ENCODE measurements at places on chromosomes 3 and 15. TPM values are rescaled to one million over a fixed set of nuclear protein-coding genes. Genes with fewer than 3 reads are reported as not detected.

DNA sequence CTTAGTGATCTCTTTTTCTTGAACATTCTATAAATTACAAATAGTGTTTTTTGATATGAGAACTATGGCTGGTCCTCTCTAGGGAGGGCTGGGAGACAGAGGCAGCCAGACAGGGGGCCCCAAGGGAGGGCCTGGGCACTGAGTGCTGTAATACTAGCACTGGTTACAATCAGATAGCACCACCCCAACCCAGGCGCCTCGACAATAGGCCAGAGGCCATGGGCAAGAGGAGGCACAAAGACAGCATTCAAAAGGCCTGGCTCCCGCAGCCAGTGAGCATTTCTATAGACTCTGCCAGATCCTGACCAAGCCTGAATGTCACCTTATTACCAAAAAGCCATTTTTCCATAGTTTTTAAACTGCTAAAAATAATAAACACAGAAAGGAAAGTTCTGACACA lies 158.5 kb downstream of the THRB start:
- no peak overlapping the region for H3K4me3 ChIP-seq
- H3K27me3 ChIP-seq = peaks cover 3% of the 10 kb centered on the region
- no peak overlapping the region for H3K27ac ChIP-seq
- DNase-seq = no peak

SLC22A14 gene
- not detected for total RNA-seq

MUSTN1 gene
- not detected for total RNA-seq

- H3K4me1 ChIP-seq = no peaks in the 10 kb centered on the region
- no peak overlapping the region for H3K4me3 ChIP-seq
- no peak for DNase-seq
- H3K36me3 ChIP-seq = no peaks in the 10 kb centered on the region
- H3K27ac ChIP-seq = no peak overlapping the region
Observed at GRCh38 chr15:86555939-86556338, 476.3 kb downstream of the AGBL1 start.

DNA sequence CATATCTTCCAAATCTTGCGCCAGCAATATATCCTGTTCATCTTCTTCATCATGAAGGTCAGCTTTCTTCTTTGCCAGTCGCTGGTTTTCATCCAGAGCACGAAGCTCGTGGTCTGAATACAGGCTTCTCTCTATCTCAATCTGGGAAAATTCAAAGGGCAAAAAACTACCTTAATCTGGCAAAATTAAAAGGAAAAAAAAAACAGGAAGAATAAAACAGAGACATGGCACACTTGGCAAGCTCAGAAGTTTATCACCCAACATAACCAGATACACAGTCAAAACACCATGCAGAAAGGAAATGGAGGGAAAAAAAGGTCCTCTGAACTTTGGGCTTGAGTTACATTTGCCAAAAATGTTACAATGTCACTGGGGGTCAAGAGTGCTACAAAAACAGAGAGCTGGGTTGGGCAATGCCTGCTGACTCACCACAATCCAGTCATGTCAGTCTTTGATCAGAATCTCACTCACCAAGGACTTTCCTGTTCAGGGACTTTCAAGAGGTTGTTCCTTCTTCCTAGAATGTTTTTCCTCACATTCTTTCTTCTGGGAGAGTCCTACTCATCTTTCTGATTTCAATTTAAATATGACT lies 1.5 kb downstream of the MRPL46 start:
- DNase-seq = peak; percentile 58
- peak overlapping the region; percentile 86 for H3K4me3 ChIP-seq
- peak overlapping the region; percentile 98 for H3K27ac ChIP-seq
- H3K4me1 ChIP-seq = peaks cover 19% of the 10 kb centered on the region
- H3K27me3 ChIP-seq = no peaks in the 10 kb centered on the region

LHFPL4 gene
- total RNA-seq = not detected

DNA sequence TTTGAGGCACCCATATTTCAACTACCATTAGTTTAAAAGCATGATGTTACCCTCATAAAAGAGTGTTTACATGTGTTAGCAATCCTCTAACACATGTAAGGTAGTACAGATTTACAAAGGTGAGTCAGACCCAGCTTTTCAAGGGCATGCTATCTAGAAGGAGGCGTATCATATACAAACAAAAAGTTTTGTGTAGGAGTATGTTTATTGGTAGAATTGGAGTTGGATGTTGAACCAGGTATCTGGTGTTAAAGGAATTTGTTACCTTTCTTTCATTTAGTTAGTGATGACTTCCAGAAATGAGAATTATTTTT lies 2.4 kb downstream of the HACD3 start:
- H3K27me3 ChIP-seq = no peaks in the 10 kb centered on the region
- no peak overlapping the region for H3K27ac ChIP-seq
- no peak overlapping the region for H3K4me3 ChIP-seq
- no peak for DNase-seq
- H3K36me3 ChIP-seq = peaks cover 4% of the 10 kb centered on the region

- no peak overlapping the region for H3K4me3 ChIP-seq
- no peaks in the 10 kb centered on the region for H3K36me3 ChIP-seq
- no peaks in the 10 kb centered on the region for H3K4me1 ChIP-seq
- DNase-seq = no peak
Observed at GRCh38 chr15:38228618-38229017, 24.0 kb upstream of the SPRED1 start.

GRCh38 chr3:127886956-127887231 lies 28.1 kb upstream of the KBTBD12 start:
- peaks cover 10% of the 10 kb centered on the region for H3K27me3 ChIP-seq
- DNase-seq = no peak
- H3K27ac ChIP-seq = no peak overlapping the region
- H3K4me3 ChIP-seq = no peak overlapping the region

GRCh38 chr3:171439996-171440395 lies 20.2 kb downstream of the TNIK start:
- H3K27ac ChIP-seq = no peak overlapping the region
- DNase-seq = no peak
- H3K27me3 ChIP-seq = no peaks in the 10 kb centered on the region
- H3K4me3 ChIP-seq = no peak overlapping the region
- H3K36me3 ChIP-seq = peaks cover 8% of the 10 kb centered on the region
- H3K4me1 ChIP-seq = peaks cover 72% of the 10 kb centered on the region

- no peaks in the 10 kb centered on the region for H3K27me3 ChIP-seq
- peaks cover 47% of the 10 kb centered on the region for H3K36me3 ChIP-seq
- H3K27ac ChIP-seq = no peak overlapping the region
- H3K4me3 ChIP-seq = no peak overlapping the region
- H3K4me1 ChIP-seq = peaks cover 58% of the 10 kb centered on the region
Observed at GRCh38 chr3:131020122-131020693, 6.4 kb downstream of the ASTE1 start.

A4GNT gene
- not detected for total RNA-seq

- H3K27me3 ChIP-seq = peaks cover 24% of the 10 kb centered on the region
- H3K4me3 ChIP-seq = no peak overlapping the region
- no peak overlapping the region for H3K27ac ChIP-seq
- DNase-seq = no peak
- no peaks in the 10 kb centered on the region for H3K36me3 ChIP-seq
Observed at GRCh38 chr15:57451555-57451954, 75.2 kb downstream of the CGNL1 start.

- no peak for DNase-seq
Observed at GRCh38 chr3:64919934-64920333, 232.1 kb upstream of the ADAMTS9 start.

DNA sequence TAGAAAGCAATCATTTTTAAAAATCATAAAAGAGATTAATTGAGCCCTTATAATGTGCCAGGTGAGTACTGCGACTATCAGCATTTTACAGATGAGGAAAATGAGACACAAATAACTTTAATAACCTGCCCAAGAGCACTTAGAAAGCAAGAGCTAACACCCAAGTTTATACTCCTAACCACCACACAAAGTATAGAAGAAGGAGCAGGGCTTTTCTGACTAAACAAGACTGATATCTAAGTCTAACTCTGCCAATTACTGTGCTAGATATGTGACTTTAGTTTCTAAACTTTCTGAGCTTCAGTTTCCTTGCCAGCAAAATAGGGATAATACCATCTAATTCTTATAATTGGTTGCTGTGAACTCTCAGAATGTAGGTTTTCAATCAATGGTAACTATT lies 47.7 kb downstream of the TNIK start:
- no peak for DNase-seq
- no peaks in the 10 kb centered on the region for H3K27me3 ChIP-seq
- peaks cover 60% of the 10 kb centered on the region for H3K4me1 ChIP-seq
- H3K27ac ChIP-seq = no peak overlapping the region

- H3K4me3 ChIP-seq = no peak overlapping the region
- no peak overlapping the region for H3K27ac ChIP-seq
- H3K4me1 ChIP-seq = no peaks in the 10 kb centered on the region
- no peak for DNase-seq
- H3K27me3 ChIP-seq = no peaks in the 10 kb centered on the region
- H3K36me3 ChIP-seq = no peaks in the 10 kb centered on the region
Observed at GRCh38 chr3:180181387-180181786, 144.7 kb upstream of the PEX5L start.

ACAP2 gene
- total RNA-seq = 51.9 TPM

- H3K36me3 ChIP-seq = no peaks in the 10 kb centered on the region
- no peak for DNase-seq
- H3K27me3 ChIP-seq = peaks cover 6% of the 10 kb centered on the region
Observed at GRCh38 chr15:93348711-93349545, 259.9 kb upstream of the RGMA start.

DNA sequence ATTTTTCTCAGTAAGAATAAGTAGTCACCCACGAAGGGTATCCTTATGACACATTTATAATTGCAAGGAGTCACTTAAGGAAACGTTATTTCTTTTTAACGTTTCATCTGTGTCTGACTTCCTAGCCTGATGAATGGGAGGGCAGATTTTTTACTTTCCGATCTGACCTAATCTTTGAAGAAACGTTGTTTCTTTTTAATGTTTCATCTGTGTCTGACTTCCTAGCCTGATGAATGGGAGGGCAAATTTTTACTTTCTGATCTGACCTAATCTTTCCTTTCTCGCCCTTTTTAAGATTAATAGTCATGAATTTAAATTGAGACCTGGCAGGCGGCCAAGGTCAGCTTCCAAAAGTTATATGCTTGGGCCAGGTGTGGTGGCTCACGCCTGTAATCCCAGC lies 3.0 kb upstream of the KLHL6 start:
- H3K27ac ChIP-seq = peak overlapping the region; percentile 55
- DNase-seq = no peak
- no peaks in the 10 kb centered on the region for H3K27me3 ChIP-seq
- peaks cover 28% of the 10 kb centered on the region for H3K4me1 ChIP-seq

CPB1 gene
- total RNA-seq = not detected

DNA sequence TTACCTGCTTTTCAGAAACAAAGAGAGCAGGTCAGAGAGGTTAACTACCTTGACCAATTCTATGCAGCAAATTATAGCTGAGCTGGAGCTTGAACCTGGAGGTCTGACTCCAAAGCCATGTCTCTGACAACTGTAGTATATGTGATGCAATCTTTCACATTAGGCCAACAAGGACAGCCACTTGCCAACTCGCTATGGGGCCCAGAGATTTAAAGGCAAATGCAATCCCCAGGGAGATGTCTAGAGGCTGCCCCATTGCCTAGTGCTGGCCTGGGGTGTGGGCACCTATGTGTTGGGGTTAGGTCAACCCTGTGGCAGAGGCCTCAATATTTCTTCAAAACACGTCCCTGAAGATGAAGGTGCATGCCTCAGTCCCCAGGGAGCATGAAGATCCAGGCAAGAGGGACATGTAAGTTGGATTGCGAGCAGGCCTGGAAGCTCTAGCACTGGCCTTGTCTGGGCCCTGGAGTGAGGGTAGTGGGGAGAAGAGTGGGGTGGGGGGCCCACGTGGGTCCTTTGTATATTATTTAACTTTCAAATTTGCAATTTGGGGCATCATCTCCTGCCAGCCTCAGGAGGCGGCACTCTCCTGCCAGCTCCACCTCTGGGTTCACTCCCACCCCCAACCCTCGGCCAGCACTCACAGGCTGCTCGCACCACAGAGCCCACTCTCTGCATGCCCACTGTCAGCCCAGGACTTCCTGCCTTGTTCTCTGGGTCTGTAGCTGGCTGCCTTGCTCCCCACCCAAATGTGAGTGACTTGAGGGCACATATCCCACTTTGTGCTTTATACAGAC lies 64.3 kb downstream of the SLC12A8 start:
- H3K27ac ChIP-seq = no peak overlapping the region
- no peaks in the 10 kb centered on the region for H3K4me1 ChIP-seq
- H3K4me3 ChIP-seq = no peak overlapping the region

- H3K36me3 ChIP-seq = no peaks in the 10 kb centered on the region
- DNase-seq = no peak
- no peak overlapping the region for H3K4me3 ChIP-seq
- no peaks in the 10 kb centered on the region for H3K27me3 ChIP-seq
- H3K4me1 ChIP-seq = no peaks in the 10 kb centered on the region
- H3K27ac ChIP-seq = no peak overlapping the region
Observed at GRCh38 chr15:66796343-66796742, 94.3 kb downstream of the SMAD6 start.

DNA sequence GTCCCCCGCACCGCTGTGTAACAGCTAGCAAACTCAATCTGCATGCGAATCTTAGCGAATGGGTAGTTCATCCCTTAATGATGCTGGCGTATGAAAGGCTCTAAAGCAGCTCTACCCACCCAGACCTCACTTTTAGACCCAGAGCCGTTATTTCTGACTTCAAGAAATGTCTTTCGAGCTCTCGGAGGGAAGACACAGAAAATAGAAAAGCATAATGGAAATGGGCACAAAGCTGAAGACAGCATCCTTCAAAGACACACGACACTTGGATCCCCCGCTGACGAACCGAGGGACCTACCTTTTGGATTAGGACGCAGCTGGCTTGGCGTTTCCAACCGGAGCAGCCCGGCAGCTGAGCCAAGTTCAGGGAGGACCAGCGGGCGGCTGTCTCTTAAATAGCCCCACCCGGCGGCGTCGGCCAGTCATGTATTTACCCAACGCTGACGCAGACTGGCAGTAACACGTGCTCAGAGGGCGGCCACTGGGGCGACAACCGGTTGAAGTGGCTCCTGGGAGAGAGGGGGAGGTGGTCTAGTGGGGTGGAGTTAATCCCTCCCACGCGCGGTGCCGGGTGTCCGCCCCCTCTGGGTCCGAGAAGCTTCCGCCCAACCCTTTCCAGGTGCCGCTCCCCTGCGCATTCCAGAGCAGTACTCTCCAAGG lies 1.5 kb downstream of the CCK start:
- H3K4me3 ChIP-seq = no peak overlapping the region
- H3K27me3 ChIP-seq = peaks cover 57% of the 10 kb centered on the region
- H3K4me1 ChIP-seq = peaks cover 9% of the 10 kb centered on the region
- no peaks in the 10 kb centered on the region for H3K36me3 ChIP-seq

MESP1 gene
- total RNA-seq = 4.6 TPM

DNA sequence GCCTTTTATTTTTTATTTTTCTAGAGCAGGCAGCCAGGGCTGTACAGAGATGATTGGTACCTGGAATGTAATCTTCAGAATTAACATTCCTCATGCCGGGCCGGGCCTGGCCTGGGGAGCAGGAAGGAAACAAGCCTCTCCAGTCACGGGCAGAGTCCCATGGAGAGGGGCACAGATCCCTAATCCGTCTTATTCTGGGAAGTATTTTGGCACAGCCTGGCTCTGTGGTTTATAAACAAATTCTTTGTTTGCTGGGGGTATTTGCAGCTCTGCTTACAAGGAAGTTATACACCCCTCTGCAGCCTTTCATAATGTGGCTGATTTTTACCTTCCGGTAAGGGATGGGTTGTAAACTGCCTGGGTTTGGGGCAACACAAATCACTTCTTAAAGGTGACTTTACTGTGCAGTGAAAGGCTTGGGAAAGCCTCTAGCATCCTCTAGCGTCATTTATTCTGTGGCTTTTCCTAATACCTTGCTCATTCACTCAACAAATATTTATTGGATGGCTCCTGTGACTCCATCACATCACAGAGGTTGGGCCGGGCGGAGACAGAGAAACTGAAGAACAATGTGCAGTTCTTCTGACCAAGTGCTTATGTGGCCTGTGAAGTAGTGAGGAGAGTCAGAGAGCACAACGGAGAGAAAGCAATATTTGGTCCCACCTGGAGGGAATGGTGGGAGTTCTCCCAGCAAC lies 2.7 kb downstream of the SLC6A20 start:
- no peaks in the 10 kb centered on the region for H3K36me3 ChIP-seq
- DNase-seq = no peak
- no peak overlapping the region for H3K4me3 ChIP-seq
- peaks cover 46% of the 10 kb centered on the region for H3K27me3 ChIP-seq
- H3K4me1 ChIP-seq = peaks cover 4% of the 10 kb centered on the region
- no peak overlapping the region for H3K27ac ChIP-seq

All from activated CD4-positive, alpha-beta T cell treated with anti-CD3 and anti-CD28 coated beads for 36 hours (primary cell).